ENCODE measurements at places on chromosomes 3 and 15.

- DNase-seq, result no peak
These were observed 14.6 kb upstream of the IL17RD start for GRCh38 chr3:57179580-57180410.

- DNase-seq, result no peak
These were observed 619.9 kb downstream of the FOXP1 start for GRCh38 chr3:70963431-70964275.

- DNase-seq, result no peak
These were observed 752.2 kb upstream of the CFAP20DC start for GRCh38 chr3:59802045-59802444.

GRCh38 chr3:145900056-145900829 lies 260.7 kb downstream of the PLOD2 start:
- DNase-seq, result no peak

DNA sequence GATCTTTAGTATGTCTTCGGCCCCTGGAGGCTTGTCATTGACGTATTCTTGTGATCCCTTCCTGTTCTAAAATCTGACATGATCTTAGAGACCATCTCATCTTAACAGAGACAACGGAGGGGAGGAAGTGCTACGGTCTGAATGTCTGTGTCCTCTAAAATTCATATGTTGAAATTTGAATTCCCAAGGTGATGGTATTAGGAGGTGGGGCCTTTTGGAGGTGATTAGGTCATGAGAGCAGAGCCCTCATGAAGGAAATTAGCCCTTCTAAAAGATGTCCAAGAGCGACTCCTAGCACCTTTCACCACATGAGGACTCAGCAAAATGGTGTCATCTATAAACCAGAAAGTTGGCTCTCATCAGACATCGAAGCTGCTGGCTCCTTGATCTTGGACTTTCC lies 233.2 kb upstream of the CMC1 start:
- no peak for DNase-seq

GRCh38 chr3:71503525-71504249 lies 79.8 kb downstream of the FOXP1 start:
- no peak for DNase-seq

- no peak for DNase-seq
These were observed 201.9 kb downstream of the PDCD6IP start for GRCh38 chr3:34000301-34000700.

DNA sequence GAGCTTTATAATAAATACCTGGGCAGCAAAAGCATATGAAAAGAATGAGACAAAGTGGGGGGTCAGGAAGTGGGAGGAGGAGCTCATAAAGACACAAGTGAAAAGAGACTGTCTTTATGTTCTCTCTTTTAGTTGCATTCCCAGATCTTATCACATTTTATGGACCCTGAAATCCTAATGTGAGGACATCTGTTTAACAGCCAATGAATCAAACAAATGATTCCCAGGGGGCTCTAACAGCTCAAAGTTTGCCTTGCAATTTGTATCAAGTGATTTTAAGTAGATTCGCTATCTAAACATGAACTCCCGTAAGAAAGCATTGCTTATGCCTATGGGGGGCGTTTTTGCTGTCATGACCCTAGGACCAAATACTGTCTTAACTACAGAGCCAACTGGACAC lies 332.3 kb upstream of the CNTN4 start:
- DNase-seq, result no peak

DNA sequence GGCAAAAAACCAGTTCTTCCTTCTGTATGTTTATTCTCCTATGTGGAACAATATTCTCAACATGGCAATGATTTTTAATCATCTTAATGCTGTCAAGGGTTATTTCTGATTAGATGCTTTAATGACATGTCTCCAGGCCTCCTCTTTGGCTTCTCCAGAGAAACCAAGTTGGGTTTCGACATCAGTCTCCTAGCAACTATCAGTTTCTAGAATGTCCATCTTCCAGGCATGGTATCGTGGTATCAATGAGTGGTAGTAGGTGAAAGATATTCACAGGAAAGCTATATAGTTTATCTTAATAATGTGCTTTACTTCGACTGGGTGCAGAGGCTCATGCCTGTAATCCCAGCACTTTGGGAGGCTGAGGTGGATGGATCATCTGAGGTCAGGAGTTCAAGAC lies 128.5 kb downstream of the C3orf70 start:
- DNase-seq, result no peak

GRCh38 chr3:47491777-47492176 lies 16.0 kb upstream of the SCAP start:
- DNase-seq, result no peak

All from effector CD4-positive, alpha-beta T cell (primary cell).